Stimulated activated CD8-positive, alpha-beta memory T cell treated with anti-CD3 and anti-CD28 coated beads, Interleukin-12 subunit alpha, Interleukin-12 subunit beta, amount 100 ng/mL, for 4 hours (primary cell): ENCODE measurements at places on chromosomes 6 and 20.

- no peak for DNase-seq
These were observed 461.9 kb downstream of the QKI start for GRCh38 chr6:163876391-163876790.

- no peak for DNase-seq
These were observed 37.0 kb upstream of the EMILIN3 start for GRCh38 chr20:41403604-41404003.

DNA sequence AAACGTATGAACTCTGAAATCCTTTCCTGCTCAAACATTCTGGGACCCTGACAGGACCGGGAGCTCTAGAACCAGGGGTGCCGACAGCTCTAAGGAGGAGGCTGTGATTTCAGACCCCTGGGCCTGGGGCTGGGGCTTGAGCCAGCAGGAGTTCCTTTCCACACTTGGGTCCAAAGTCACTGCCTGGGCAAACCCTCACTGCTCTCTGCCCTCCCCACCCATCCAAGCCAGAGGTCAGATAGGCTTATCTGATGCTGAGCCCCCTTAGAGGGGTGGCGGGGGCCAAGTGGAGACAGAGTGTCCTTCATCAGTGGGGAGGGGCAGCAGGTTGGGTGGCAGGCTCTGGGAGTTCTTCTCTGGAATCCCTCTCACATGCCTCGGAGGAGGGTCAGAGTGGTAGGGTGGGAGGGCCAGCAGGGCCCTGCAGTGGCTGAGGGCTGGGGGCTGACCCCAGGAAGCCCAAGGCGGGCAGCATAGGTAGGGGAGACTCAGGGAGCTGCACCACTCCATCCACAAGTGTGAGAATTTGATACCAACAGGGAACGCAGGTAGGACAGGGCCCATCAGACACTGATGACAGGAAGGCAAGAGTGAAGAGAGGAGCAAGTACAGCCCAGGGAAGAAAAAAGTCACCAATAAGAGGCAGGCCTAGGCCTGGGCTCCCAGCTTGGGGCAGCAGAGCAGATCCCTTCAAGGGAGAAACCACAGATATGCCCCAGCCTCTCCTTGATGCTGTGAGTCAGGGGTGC lies 121.0 kb downstream of the MRPL14 start:
- no peak for DNase-seq

DNA sequence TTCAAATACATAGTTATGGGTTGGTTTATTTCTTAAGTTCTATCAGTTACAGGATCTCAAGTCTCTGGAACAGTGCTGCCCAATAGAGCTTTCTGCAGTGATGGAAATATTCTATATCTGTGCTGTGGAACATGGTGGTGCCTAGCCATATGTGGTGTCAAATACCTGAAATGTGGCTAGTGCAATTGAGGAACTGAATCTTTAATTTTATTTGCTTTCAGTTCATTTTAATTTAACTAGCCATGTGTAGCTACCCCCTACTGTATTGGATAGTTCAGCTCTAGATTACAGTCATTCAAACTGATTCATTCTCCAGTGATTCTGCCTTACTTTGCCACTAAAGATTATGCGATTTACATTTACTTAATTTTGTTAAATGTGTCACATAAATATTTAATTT lies 503.2 kb downstream of the CDKAL1 start:
- DNase-seq, result no peak

- no peak for DNase-seq
These were observed 221.6 kb downstream of the LAMA2 start for GRCh38 chr6:129104560-129104959.

DNA sequence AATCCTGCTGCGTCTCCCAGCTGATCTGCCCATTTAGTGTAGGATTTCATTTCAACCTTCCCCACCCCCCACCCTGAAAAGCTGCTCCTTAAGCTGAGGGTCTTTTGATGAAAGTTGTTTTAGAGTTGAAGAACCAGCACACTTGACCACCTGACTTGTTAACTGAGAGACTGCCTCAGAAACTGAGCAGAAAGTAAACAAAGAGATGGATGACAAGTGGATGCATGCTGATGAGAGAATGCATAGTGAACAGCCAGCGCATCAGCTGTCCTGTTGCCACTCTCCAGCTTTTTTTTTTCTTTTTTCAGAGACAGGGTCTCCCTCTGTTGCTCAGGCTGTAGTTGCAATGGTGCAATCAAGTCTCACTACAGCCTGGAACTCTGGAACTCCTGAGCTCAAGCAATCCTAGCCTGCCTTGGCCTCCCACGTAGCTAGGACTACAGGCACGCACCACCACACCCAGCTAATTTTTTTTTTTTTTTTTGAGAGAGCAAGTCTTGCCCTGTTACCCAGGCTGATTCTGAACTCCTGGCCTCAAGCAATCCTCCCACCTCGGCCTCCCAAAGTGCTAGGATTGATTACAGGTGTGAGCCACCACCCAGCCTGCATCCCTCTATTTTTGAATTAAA lies 9.5 kb downstream of the RPL10A start:
- no peak for DNase-seq

- no peak for DNase-seq
These were observed 751.6 kb downstream of the EYS start for GRCh38 chr6:64955435-64955848.

GRCh38 chr20:21303872-21304586 lies 898 bp downstream of the XRN2 start:
- DNase-seq, result no peak

DNA sequence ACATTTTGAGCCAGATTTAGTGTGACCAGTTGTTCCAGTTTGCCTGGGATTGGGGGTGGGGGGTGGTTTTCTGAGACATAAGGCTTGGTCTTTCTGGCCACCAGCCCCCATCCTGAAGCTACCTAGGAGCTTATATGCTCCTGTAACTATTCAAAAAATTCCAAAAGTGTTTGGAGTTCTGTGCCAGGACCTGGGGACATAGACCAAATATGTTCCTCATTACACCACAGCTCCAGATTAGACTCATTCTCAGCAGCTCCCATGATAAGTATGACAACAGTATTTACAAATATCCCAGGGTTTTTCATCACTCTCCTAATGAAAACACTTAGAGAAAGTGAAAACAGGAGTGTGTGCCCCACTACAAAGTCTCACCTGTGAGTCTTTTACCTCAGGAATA lies 37.8 kb upstream of the RNF144B start:
- no peak for DNase-seq

DNA sequence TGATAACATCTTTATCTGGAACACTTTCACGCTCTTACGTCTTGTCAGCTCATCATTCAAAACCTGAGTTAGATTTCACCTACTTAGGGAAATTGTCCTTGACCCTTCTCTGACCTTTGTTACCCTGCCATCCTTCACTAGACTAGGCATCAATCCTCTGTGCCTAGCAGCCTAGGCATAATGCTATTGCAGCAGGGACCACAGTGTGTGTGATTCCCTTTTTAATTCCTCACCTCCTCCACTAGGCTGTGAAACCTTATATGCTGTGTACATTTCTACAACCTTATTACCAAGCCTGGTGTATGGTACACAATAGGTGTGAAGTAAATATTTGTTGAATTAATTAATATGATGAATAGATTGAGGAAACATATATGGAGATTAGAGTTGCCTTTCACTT lies 66.7 kb upstream of the DEFB112 start:
- no peak for DNase-seq

DNA sequence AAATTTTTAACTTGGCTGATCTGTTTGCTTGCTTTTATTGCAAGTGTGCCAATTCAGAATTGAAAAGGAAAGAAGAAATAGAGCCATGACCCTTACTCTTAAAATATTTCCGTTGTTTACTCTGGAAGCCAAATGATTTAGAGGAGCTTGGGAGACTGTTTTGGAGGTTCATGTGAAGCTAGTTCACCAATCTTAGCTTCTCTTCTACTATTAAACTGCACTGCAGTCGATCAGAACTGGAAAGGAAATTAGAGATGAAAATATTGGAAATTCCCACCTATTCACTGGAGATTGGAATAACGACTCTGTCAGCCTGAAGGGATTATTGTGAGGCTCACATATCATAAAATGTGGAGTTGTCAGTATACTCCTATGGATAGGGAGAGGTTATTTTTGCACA lies 81.8 kb downstream of the MLIP start:
- DNase-seq, result no peak

DNA sequence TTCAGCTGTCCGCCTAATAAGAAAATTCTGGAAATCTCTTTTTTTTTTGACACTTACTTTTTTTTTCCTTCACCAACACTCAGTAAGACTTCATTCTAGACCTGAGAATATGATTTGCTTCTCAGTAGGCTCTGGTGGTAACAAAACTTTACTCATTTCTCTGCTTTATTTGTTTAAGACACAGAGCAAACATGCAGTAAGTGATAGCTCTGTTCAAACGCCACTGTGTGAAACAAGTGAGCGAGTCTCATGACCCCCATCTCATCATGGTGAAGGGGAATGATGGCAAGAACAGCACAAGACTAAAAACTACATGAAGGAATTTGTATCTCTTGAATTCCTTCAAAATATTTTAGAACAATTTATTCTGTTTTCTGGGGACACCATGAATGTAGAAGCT lies 541.6 kb upstream of the POU3F2 start:
- DNase-seq, result no peak

DNA sequence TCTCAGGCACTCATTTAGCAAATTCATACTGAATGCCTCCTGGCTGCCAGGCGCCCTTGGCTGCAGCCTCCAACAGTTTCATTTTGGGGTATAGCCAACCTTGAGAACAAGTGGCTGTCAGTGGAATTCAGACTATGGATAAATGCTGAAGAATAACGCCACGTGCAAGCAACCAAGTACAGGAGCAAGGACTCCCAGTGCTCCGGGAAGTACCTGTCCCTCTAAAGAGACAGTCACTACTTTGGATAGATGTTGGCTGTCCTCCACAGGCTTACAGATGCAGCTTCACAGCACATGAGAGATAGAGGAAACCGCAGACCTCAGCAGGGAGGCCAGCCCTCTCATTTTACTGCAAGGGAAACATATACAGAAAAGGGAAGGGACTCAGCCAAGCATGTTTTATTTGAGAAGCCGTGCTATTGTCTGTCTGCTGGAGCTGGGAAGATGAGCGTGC lies 658.2 kb downstream of the PTPRT start:
- DNase-seq, result no peak

DNA sequence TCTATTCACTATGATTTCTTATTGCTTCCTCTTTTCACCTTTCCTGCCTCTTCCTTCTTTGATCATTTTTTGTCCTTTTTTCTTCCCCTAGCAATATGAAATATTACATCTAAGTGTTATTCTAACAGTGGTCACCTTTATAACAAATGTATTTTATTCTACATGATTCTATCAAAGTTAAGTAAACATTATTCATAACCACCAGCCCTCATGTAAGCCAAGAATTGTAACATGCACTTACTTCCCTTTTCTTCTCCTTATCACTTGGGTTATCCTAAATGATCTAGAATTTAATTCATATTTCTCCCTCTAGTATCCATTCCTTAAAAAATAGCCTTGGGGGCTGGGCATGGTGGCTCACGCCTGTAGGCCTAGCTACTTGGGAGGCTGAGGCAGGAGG lies 88.3 kb upstream of the SLC22A23 start:
- no peak for DNase-seq

DNA sequence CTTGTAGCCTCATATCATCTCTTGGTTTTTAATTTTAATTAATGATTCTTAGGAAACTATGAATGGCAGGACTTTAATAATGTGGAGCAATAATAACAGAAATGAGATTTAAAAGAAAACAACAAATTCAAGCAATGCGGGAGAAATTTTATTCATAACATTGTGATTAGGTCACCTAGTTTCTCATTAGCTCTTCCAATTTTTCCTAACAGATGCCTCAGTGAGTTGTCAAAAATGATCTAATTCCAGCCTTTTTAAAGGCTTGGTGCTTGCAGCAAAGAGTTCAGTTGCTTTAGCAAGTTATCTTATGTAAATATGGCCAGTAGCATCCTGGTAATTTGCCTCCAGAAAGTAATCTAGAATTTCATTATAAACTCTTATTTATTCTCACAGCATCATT lies 20.4 kb downstream of the PDE7B start:
- no peak for DNase-seq

GRCh38 chr20:10428008-10428407 lies 6.0 kb downstream of the MKKS start:
- no peak for DNase-seq

DNA sequence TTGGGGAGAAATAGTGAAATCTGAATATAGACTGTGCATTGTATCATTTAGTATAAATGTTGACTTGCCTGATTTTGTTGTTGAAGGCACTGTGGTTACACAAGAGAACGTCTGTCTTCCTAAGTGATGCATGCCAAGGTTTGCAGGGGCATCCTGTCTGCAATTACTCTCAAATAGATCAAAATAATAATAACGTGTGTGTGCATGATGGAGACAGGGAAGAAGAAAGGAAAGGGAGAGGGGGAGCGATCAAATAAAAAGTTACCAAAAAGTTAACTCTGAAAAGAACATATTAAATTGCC lies 14.4 kb downstream of the PREX1 start:
- DNase-seq, result no peak

DNA sequence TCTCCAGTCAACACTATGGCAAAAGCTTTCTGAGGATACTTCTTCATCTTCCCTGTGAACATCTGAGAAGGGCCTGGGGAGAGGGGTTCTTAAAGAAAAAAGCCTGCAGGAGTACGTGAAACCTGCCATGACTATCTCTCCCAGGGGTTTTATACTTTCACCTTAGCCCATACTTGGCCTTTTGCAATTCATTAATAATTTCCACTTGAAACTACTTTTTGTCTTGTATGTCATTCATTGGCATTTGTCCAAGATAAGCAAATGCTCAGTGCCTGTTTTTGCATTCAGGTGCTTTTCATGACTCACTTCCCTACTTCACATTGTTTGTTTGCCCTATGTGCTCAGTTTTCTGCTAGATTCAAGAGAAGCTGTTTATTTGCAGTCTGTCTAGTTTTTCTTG lies 580.3 kb upstream of the GJE1 start:
- no peak for DNase-seq

GRCh38 chr20:53146201-53146891 lies 174.2 kb downstream of the TSHZ2 start:
- DNase-seq, result no peak

DNA sequence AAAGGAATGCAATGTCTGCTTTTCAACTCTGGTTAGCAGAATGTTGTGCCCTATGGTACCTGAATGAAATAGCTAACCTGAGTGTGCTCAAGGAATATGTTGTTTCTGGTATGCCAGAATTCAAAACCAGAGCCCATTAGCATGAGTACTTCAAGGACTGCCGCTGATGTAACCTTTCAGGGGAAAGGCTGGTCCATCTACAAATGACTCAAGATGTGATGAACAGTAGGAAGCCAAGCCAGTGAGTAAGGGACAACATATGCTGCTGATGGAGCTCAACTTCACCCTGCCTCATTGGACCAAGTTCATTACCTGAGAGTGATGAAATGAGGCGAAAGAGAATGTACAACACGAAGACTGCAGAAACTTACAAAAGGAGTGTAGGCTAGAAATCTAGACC lies 95.7 kb upstream of the BMP2 start:
- DNase-seq, result no peak
